ENCODE measurements at places on chromosomes 16 and 17.

DNA sequence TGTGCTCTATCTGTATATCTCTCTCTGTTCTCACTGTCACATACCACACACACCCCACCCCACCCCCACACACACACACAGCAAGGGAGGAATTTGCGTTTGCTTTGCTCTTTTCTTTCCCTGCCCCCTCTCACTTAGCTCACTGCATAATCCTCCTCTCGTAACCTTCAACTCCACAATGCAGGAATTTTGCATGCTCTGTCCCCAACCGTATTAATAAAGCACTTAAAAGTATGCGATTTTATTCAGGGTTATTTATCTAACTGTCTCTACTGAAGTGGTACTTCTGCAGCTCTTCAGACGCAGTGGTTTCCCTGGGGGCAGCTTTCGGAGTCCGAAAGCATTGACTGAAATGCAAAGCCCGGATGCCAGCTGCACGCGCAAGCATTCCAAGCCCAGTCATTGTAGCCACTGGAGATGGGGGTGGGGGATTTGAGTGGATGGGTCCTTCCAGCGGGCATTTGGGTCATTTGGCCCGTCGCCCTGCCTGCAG, 105.4 kb upstream of the RBFOX1 start:
- DNase-seq = no peak

DNA sequence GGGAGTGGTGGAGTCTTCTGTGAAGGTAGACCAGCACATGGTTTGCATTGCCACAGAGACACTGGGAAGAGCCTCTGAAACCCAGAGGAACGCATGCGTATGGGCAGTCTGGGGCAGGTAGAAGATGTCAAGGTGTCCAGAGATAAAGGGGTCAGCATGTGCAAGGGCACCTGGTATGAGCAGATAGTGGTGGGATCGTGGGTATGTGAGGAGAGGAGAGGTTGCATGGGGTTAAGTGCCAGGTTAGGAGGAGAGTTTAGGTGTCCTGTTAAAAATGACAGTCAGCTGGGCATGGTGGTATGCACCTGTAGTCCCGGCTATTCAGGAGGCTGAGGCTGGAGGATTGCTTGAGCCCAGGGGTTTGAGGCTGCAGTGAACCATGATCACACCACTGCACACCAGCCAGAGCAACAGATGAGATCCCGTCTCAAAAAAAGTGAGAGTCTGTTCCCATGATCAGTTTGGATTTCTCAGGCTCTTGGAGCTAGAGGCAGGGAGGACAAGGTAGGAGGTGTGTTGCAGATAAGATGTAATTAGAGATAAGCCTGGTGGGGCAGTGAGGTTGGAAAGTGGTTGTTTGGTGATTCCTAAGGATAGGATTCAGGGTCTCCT, 3.0 kb downstream of the PYCARD start:
- DNase-seq = no peak

- DNase-seq = no peak
Measured at GRCh38 chr17:75153780-75154194, 525 bp downstream of the JPT1 start.

DNA sequence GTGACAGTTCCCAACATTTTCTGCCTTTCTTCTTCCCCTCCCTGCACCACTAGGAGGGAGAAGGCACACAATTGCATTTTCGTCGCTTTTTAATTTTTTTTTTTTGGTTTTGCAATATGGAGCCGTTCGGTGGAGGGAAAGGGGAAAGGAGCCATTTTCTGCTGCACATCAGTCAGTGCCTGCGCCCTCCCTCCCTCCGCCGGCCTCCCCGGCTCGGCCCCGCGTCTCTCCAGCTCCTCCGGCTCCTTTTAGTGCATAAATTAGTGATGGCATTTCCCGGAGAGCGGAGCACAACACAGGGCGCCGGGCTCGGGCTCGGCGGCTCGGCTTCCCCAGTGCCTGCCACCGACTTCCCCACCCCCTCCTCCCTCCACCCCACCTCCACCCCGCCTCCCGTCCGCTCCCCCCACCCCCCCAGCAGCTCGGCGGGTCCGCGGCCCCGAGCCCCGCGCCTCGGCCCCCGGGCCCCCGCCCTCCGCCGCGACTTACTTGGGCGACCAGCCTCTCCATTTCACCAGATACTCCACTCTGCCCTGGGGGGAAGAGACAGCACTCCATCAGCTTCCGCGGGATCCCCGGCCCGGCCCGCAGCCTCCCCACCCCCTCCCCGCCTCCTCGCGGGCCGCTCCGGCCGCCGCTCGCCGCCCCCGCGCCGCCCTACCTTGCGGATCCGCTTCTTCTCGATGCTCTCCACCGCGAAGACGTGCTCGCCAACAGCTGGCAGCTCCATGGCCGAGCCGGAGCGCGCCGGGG, 542 bp downstream of the CBX4 start:
- peak; percentile 61 for DNase-seq

GRCh38 chr16:4625560-4626159, 1.0 kb downstream of the MGRN1 start:
- DNase-seq = no peak

DNA sequence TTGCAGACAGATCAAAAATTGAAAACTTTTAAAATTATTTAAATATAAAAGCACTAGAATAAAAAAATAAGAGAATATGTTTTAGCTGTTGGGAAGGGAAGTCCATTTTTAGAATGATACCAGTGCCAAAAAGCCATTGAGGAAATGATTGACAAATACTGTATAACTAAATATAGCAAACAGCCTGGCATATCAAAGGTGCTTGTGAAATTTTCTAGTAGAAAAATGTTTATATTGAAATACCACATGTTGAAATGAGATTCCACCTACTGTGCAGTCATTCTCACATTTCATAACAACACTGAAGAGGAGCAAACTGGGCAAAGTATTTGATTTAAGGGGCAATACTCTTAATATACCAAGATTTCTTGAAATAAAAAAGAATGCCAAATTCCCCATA, 183.5 kb downstream of the PHKB start:
- DNase-seq = no peak

- DNase-seq = no peak
Measured at GRCh38 chr17:32862940-32863339, 14.0 kb downstream of the MYO1D start.
